Stimulated activated CD8-positive, alpha-beta memory T cell treated with anti-CD3 and anti-CD28 coated beads, Interleukin-15, amount 100 ng/mL, for 48 hours (primary cell): ENCODE measurements at places on chromosomes 3 and 15.

GRCh38 chr3:155334914-155335723 lies 41.6 kb upstream of the STRIT1 start:
- no peak for DNase-seq

DNA sequence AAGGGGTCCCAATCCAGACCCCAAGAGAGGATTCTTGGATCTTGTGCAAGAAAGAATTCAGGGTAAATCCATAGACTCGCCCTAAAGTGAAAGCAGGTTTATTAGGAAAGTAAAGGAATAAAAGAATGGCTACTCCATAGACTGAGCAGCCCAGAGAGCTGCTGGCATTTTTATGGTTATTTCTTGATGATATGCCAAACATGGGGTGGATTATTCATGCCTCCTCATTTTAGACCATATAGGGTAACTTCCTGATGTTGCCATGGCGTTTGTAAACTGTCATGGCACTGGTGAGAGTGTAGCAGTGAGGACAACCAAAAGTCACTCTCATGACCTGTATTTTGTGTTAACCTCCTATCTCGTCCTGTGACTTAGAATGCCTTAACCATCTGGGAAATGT lies 142.2 kb downstream of the DOCK3 start:
- DNase-seq: no peak

DNA sequence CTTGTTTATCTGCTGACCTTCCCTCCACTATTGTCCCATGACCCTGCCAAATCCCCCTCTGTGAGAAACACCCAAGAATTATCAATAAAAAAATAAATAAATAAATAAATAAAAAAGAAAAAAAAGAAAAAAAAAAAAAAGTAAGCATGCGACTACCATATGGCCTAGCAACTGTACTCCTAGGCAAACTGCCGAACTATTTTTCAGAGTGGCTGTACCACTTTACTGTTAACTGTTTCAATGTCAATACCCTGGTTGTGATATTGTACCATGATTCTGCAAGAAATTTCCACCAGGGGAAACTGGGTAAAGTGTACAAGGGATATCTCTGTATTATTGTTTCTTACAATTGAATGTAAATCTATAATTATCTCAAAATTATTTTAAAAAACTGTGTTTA lies 41.3 kb upstream of the MAP4 start:
- DNase-seq: no peak

DNA sequence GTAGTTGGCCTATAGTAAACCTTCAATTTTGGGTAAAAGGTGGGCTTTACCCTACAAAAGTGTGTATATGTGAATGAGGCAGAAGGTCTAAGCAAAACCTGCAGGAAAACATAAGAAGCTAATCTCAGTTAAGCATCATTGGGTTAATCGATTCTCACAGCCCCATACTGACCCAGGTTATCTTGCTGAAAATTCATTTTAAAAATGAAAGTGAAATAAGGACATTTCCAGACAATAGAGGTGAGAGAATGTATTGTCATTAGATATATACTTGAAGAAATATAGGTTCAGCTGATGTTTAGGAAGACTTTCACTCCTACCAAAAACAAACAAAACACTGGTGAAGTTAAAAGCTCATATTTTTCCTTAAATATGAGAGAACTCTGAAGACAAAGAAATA lies 85.6 kb downstream of the MCF2L2 start:
- no peak for DNase-seq

DNA sequence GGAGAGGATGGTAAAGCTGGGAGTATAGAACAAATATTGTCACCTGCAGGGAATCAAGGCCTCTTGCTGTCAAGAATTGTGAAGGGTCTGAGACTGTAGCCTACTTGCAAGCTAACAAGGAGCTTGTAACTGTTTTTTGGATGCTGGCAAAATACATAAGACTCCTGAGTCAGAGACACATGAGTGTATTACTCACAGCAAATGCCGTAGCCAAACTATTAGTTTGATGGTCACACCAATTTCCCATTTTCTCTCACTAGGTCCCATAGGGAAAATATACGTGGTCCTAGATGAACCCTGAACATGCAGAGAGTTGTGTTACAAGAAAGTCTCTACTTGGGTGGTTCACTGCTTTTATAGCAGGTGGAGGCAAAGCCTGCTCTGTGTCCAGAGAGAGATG lies 44.7 kb upstream of the LIPC start:
- DNase-seq: no peak

- DNase-seq: no peak
These were observed 473.5 kb upstream of the RGMA start for GRCh38 chr15:93562395-93563123.

DNA sequence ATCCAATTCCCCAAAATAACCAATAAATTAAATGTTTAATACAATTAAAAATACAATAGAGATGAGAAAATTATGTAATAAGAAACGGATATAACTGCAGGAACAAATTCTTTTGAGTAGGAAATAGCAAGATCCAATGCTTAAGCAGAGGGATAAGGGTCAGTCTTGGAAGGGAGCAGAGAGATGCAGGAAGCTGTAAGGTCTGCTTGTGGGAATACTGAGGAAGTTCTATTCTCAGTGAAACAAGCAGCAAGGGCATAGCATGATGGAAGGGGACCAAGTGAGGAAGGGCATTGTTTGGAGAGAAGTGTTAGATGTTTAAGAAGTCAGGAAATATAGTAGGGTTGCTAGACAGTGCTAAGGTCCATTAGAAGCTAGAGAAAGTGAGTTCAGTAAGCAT lies 409.0 kb downstream of the TBC1D5 start:
- no peak for DNase-seq

- no peak for DNase-seq
These were observed 75.1 kb downstream of the LINGO1 start for GRCh38 chr15:77557564-77557963.

DNA sequence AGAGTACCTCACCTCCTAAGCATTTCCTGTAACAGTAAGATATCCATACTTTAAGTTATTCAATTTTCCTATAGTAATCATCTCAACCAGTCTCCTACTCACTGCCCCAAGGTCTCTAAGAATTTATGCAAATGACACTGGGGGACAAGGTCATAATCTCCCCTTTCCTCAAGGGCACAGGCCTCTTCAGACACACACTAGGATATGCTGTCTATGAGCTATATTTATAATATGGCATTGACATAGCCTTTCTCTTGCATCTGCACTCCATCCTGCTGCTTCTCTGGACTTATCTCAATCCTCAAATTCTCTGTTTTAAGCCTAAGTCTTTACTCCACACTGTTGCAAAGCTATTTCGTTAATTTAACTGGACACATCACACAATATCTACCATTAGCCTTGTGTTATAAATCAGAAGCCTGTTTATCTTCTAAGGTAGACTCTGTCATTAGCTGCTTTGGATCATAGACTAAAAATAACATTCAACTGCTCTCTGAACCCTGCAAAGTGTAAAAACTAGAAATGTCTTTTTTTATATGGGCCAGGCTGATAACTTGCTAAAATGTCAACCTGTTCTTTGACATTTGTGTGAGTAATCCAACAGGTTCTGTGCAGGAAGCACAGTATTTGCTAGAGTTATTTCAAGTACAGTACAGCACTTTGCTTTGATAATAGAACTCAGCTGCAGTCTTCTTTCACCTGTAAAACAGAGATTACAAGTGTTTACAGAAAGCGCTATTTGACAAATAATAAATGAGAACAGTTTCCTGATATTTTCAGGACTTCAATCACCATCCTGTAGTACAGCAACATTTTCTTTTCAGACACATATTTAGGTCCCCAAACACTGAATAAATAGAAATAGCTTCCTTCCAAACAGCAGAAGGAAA lies 17.8 kb upstream of the SEC62 start:
- no peak for DNase-seq

GRCh38 chr3:116301422-116301821 lies 143.9 kb downstream of the LSAMP start:
- no peak for DNase-seq

GRCh38 chr15:82228750-82229149 lies 33.8 kb downstream of the EFL1 start:
- no peak for DNase-seq

GRCh38 chr3:197667968-197668367 lies 68.7 kb downstream of the RUBCN start:
- no peak for DNase-seq
